Prostate gland (tissue), 2 donors: ENCODE measurements at places on chromosomes 13 and 19.
A peak's percentile ranks its signal among the peaks of the same experiment; 100 is the strongest.

DNA sequence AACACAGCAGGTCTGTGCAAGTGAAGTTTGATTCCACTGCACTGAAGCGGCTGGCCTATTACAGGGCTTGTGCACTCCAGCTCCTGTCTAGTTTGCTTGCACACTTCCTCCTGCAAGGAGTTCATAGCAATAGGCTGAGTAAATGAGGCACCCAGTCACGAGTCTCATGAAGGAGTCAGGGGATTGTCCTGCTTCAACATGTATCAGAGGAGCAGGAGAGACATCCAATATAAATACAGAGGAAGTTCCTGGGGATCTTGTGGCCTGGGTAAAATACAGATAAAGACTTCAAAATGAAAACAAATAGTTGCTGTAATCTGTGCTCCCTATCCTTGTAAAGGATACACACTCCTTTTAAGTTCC is 259.9 kb downstream of the SLITRK1 start:
- no peak for DNase-seq

DNA sequence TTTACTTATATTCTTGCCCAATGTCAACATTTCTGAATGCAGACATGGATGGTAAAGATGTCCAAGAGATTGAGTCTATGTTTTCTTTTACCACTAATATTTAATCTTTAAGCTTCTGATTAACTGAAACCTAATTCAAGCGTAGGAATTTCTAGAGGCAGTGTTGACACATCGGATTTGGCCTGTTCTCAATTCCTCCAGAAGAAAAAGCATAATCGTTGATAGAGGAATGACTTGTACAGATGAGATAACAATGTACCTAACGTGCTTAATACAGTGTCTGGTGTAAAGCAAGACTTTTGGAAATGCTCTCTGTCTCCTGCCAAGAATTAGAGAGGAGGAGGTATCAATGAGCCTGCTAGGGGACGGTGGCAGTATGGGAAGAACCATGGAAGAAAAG is 35.2 kb downstream of the SLC15A1 start:
- DNase-seq = no peak

DNA sequence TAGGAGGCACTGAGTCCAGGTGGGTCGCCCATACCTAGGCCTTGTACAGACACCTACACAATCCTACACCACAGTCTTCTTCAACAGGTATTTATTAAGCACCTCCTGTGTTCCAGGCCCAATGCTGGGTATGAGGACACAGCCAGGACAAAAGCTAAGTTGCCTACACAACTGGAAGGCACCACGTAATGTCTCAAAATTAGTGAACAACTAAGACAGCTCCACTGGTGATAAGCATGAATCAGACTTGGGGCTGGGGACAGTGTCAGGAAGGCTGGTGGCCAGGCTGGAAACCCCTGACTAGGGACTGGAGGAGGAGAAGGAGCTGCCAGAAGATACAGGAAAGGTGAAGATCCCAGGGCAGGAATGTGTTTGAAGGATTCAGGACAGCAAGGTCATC is 2.4 kb downstream of the SMIM24 start:
- no peak for DNase-seq

GRCh38 chr13:76848596-76848995 is 37.6 kb downstream of the KCTD12 start:
- DNase-seq = no peak

- no peak for DNase-seq
Measured at GRCh38 chr13:35702316-35702715, 225.8 kb upstream of the MAB21L1 start.

DNA sequence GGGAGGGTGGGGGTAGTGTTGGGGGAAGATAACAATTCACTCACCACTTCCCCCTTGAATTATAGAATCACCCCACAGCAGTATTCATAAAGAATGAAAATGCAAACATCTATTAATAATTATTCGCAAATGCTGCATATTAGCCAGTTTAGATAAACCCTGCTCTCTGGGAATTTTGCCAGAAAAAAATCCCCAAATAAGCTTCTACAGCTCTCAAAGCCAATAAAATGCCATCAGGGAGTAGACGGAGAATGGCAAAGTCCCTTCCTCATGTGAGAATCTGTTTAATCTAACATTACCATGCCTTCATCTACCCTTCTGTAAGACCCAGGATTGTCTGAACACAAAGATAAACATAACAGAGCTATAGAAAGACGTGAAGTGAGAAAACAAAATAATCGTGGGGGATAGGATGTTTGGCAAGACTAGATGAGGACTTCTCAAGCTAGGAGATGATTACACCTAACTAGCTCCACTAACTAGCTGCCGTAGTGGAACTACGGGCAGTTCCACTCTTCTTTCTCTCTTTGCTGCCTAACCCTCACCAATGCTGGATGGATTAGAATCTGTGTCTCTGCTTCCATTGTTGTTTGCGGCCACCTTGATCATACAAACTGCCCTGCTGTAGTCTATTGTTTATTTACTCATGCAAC is 32.4 kb upstream of the CACNA1A start:
- DNase-seq = no peak

DNA sequence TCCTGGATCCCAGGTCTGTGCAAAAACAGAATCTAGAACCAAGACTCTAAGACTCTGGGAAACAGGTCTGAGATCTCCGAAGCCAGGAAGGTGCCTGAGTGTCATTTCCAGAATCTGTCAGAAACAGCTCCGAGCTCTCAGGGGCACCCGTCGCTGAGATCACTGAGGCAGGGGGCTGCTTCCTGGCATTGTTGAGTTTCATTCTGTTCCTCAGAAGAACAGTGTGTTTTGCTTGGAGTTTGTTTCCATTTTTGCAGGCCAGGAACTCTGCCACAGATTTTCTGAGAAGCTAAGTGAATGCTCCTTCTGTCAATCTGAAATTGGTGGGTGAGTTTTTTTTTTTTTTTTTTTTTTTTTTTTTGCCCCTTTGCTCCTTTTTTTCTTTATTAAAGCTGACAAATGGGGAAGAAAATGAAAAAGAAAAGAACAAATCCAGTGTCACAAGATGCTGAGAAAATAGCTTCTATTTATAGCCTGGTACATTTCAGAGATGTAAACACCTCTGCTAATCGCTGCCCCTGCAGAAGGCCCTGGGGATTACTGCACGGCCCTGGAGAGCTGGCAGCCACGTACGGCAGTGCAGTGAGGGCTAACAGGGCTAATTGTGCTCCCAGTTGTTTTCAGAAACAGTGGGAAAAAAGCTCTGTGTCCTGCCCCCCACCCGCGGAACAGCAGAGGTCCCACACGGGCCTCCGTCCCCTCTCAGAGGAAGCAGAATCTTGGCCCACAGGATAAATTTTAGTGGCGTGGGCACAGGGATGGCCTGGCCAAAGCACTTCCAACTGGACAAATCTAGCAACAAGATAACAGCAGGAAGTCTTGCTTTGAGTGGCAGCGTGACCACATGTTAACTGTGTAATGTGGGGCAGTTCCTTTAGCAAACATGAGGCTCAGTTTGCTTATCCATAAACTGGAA is 237.6 kb upstream of the IRS2 start:
- no peak for DNase-seq

DNA sequence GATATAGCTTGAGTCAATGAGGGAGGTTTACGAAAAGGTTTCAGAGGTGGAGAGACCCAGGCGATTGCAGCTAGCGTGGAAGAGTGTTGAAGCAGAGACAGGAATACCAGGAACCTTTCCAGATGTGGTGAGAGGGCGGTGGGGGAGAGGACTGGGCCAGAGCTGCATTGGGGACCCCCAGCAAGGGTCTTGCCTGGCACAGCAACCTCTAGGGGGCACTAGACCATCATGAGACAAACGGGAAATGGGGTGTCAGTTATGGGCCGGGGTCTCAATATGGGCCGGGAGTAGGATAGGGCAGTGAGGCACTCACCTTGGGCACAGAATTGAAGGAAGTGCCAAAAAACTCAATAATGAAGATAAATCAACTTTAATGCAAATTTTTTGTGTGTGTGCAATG is 2.1 kb upstream of the LRP3 start:
- DNase-seq = no peak

DNA sequence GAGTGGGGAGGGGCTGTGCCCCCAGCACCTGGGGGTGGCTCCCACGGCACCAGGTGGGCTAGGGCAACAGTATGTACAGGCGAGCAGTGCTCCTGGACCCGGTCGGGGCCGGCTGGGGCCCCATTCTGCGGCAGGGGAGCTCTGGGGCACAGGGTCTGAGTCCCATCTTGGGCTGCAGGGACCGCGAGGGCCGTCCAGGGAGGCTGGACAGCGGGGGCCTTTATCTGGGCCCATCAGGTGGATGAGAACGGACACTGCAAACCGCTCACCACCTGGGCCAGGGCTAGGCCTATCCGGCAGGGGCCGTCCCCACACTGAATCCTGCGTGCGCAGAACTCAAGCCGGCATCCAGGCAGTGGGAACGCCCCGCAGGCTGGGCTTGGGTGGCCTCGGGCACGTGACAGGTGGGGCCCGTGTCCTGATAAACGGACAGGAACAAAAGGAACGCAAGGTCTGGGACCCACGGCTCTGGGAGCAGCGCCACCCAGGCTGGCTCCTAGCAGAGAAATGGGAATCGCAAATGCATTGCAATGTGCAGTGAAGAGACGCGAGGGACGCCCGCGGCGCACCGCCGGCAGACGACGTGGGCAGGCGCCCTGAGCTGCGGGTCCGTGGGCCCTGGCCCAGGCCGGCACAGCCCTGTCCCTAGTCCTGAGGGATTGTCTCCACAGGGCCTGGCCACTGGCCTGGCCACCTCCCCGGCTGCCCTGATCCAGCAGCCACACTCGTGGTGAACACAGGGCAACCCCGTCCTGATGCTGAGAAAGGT is 29.7 kb downstream of the BTBD2 start:
- DNase-seq = no peak

- no peak for DNase-seq
Measured at GRCh38 chr13:37289212-37289935, 183.9 kb upstream of the CSNK1A1L start.

GRCh38 chr19:11090997-11091702 is 1.9 kb downstream of the LDLR start:
- DNase-seq = no peak

DNA sequence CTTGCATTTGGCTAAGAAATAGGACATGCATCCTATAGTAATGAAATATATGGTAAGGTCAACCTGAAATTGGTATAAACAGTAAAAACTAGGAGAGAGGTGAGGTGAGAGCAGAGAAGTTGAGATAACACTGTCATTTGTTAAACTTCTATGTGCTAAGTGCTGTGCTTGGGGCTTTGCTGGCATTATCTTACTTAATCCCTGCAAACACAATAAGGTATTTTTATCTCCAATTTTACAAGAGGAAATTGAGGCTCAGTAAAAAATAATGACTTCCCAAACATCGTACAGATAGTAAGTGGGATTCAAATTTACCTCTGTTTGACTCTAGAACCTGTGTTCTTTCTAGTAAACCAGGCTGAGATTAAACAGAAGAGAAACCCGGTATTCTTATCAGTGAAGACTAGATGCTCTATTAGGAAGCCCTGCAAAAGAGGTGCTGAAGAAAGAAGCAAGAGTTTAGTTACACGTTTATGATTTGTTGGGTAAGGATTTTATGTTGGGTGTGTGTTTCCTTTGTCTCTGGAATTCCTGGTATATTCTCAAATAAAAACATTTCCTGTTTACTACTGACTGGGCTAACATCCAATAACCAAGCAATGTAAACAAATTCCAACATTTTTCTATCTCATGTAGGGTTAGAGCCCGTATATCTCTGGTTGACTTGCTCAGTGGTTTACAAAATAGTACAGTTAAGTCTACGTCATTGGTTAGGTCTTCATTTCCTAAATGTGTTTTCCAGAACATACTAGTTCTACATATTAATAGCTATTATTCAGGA is 137.3 kb upstream of the FNDC3A start:
- DNase-seq = no peak

GRCh38 chr13:41276824-41277223 is 13.4 kb upstream of the MTRF1 start:
- DNase-seq = no peak

- no peak for DNase-seq
Measured at GRCh38 chr13:106277484-106278154, 257.8 kb downstream of the EFNB2 start.

- DNase-seq = peak; percentile 80
Measured at GRCh38 chr13:51000571-51001260, 91.1 kb downstream of the RNASEH2B start.

DNA sequence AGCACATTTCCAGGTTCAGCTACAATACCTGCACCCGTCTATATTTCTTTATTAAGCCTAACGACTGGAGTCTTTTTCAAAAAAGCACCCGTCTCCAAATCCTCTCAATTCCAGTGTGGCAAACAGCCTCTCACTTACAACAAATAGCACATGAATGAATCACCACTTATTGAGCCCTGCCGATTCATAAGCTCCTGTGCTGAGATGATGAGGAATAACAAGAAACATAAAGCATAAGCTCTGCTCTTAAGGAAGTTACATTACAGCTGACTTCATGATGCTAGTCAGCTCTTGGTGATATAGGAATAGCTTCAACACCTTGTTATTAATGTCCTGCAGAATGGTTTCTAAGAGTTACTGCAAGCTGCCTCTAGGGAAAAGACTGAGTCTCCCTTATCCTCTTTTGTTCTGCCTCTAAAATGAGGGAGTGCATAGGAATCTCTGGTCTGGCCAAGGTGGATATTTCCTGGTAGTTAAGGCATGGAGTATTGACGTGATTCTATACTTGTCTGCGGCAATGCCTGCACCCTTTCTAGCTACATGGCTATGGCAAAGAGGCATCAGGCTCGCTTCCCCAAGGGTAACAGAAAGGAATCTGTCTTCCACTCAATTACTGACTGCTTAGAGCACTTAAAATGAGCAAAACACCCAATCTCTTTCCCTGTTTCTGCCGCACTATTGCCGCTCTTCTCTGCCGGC is 195.7 kb downstream of the KLF12 start:
- DNase-seq = no peak

DNA sequence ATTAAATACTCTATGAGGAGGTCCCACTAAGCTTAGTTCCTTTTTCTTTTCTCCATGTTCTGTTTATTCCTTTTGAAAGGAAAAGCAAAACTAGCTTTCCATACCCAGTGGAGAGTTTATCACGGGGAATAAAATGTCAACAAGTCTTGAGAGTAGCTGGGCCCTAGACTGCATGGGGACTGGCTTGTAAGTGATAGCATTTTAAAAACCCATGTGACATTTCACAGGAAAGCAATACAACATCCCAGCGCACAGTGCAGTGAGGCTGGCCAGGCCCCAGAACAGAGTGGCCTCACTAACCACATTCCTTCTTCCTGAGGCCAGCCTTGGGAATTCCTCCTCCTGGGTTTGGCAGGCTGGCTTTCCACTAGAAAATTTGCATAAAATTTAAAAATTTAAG is 149.8 kb downstream of the DLEU7 start:
- DNase-seq = no peak

DNA sequence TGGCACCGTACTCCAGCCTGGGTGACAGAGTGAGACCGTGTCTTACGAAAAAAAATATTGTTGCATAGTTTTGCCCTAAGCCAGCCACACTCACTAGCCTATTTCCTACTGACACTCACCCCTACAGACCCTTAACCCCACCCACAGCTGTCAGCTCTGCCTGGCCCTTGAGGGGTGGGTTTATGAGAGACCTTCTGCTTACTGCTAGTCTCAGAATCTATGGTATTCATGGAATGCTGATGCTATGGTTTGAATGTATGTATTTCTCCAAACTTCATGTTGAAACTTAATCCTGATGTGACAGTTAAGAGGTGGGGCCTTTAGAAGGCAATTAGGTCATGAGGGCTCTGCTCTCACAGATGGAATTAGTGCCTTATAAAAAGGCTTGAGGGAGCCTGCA is 79.2 kb upstream of the LRCH1 start:
- no peak for DNase-seq
